NCI-H187 treated with DMSO at 0.1 percent for 48 hours (cell line): ENCODE measurements at places on chromosomes 1 and 21.

GRCh38 chr1:28509705-28510272 lies 3.9 kb downstream of the RCC1 start:
- no peak for DNase-seq

DNA sequence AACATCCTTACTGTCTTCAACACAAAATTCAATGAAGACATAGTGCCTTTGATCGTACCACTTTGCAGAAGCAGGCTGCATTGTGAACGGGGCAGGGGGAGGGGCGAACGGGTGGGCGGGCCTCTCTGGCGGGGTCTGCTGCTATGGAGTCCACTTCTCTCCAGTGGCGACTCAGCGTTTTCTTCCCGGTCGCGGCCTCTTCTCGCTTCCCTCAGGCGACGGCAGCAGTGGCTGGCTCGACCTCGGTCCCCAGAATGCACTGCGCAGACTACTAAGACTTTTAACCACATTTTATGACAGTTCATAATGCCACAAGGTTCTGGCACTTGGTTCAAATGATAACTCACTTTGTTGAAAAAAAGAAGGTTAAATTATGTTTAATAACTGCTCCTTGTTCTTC lies 21.2 kb downstream of the GBP2 start:
- DNase-seq: no peak

GRCh38 chr1:155471026-155471425 lies 91.6 kb downstream of the ASH1L start:
- no peak for DNase-seq

DNA sequence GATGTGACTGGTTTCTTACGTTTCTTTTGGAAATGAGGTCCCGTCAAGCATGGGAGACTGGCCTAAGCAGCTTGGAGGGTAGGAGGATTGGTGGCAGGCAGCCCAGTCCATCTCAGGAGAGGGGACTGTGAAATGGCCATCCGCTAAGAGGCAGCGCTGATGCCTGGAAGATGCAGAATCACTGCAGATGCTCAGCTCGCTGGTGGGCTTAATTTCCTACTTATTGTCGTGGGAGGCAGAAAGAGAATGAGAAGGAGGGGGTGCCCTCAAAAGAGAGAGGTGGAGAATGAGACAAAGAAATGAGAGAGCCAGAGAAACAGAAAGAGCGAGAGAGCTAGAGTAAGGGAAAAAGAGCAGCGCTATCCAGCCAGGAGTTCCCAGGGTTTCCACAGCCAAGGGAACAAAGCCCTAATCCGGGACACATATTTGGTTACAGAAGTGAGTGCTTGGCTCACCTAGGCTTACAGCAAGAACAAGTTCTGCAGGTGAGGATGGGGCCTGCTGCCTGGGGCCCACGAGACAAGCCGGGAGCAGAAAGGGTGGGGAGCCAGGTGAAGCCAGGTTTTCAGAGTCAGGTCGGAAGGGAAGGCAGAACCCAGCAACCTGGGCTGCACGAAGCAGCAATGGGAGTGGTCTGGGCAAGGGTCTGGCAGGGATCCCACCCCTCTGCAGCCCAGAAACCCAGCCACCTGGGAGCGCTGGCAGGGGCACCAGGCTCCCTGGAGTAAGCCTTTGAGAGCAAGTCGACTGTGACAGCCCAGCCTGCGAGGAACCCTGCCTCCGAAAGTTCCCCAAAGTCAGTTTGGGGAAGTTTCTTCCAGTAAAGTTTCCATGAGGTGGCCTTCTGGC lies 5.8 kb downstream of the ECE1 start:
- DNase-seq: no peak

- no peak for DNase-seq
These were observed 425.8 kb upstream of the CAMK1G start for GRCh38 chr1:209157546-209158249.

DNA sequence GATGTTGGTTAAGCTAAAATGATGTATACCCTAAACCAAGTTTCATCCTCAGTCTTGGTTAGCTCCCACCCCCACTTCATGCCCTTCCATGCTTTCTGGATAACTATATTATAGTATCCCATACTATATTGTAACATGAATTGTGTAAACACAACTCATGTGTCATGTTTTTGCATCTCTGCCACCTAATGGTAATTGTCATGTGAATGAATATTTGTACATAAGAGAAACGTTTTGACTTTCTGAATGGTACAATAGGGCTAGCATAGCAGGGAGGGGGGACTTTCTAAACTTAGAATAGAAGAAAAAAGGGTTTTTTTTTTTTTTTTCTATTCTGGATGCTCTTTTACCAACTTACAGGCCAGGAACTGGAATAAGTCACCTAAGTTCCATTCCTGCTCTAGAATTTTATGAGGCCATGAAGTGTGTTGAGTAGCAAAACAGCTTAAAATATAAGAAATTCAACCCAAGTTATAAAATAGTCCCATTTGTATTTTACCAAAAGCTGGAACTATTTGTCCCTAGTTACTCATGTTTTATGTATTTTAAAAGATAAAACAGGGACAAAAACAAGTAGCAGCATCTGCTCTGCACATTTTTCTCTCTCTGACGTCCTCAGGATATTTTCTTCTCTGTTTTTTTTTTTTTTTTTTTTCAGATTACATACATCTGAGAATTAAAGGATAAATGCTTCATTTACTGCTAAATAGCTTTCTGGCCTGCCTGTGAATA lies 77.4 kb downstream of the HLX start:
- DNase-seq: no peak

DNA sequence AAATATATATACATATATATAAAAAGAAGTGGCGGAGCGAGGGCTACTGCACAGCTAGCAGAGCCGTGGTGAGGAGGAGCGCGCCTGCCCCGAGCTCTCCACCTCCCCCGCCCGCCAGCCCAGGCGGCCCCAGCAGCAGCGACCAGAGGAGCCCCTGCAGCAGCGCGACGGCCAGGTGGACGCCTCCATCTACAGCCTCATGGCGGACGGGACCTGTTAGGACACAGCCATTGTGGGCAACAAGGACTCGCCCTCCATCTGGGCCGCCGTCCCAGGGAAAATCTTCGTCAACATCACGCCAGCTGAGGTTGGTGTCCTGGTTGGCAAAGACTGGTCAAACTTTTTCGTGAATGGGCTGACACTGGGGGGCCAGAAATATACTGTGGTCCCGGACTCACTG lies 41.9 kb upstream of the REG4 start:
- no peak for DNase-seq

DNA sequence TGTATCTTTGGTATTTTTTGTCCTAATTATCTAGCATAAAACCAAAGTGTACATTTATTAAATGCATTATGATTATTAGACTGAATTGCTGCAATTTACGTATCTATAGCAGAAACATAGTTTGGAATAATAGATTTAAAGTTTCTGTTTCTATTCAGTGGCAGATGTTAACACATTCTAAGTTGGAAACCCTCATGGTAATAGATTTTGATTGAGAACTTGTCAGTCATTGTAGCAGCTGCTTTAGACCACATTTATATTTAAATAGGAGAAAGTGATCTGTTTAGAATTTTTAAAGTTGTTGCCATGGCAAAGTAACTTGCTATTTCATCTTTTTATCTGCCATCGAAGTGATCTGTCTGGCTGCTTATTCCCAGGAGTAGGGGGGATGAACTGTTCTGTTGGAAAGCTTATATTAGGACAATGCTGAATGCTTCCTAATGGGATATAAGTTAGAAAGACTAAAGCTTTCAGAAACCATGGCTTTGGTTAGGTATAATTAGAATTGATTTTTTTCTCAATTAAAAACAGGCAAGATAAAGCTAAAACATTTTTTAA lies 61.6 kb downstream of the HS2ST1 start:
- DNase-seq: no peak

GRCh38 chr1:212267460-212267859 lies 17.8 kb upstream of the PPP2R5A start:
- DNase-seq: no peak

DNA sequence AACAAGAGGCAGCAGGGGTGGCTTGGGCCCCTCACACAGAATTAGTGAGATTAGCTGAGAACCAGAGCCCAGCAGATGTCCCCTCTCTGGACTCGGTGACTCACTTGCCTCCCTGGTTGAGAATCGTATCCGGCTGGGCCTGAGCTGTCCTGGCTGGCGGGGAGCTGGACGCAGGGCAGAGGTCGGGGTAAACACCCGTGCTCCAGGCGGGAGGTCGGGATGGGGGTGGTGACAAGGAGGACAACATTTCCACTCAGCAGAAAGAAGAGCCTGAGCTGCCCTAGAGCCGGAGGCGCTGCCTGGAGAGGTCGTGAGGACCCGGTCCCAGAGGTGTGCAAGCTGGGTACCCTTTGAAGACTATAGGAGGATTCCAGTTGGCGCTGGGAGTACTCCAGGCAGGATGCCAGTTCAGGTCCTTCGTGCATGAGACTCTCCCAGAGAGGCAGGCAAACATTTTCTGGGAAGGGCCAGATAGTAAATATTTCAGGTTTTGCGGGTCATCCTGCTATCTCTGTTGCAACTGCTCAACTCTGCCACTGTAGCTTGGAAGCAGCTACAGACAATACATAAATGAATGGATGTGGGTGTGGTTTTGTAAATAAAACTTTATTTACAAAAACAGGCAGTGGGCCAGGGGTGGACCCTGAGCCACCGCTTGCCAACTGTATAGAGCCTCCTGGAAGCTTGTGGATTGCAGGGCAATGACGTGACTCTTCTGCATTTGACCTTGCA lies 116.8 kb upstream of the WNT4 start:
- no peak for DNase-seq

GRCh38 chr1:59340411-59341307 lies 43.8 kb downstream of the FGGY start:
- DNase-seq: no peak

- no peak for DNase-seq
These were observed 19.6 kb downstream of the TMEM35B start for GRCh38 chr1:34965597-34965996.

GRCh38 chr21:45117314-45117713 lies 42.9 kb downstream of the ADARB1 start:
- DNase-seq: no peak

DNA sequence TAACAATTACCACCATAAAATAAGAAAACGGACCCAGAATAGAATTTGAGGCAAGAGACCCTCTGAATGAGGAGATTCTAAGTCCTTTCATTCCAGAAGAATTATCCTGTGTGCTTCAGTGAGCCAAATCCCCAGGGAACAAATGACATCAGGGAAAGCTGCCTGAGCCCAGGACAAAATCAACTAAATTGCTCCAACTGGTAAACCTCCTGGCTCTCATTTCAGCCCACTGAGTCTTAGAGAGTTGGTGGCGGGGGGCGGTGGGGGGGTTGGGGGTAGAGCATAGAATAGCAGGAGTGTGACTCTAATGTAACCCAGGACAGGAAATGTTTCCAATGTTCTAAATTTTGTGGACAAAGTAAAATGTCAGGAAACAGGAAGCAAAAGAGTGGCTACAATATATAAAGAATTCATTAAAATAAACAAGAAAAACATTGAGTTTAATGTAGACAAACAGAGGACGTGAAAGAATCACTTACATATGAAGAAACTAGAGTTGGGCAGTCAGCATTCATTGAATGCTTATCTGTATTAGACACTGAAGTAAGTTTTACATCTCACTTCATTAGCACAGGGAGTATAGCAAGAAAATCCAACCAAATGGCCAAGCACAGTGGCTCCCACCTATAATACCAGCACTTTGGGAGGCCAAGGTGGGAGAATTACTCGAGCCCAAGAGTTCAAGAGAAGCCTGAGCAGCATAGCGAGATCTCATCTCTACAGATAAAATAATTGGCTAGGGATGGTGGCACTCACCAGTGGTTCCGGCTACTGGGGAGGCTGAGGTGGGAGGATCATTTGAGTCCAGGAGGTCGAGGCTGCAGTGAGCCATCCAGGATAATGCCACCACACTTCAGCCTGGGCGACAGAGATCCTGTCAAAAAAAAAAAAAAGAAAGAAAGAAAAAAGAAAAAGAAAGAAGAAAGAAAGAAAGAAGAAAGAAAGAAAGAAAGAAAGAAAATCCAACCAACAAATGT lies 75.1 kb downstream of the DHRS3 start:
- DNase-seq: no peak

GRCh38 chr1:150516050-150516591 lies 569 bp downstream of the FALEC start:
- peak; percentile 30 for DNase-seq

GRCh38 chr1:182608236-182608635 lies 4.0 kb upstream of the RGS16 start:
- DNase-seq: no peak

- no peak for DNase-seq
These were observed 2.4 kb downstream of the PPM1J start for GRCh38 chr1:112712701-112713128.

DNA sequence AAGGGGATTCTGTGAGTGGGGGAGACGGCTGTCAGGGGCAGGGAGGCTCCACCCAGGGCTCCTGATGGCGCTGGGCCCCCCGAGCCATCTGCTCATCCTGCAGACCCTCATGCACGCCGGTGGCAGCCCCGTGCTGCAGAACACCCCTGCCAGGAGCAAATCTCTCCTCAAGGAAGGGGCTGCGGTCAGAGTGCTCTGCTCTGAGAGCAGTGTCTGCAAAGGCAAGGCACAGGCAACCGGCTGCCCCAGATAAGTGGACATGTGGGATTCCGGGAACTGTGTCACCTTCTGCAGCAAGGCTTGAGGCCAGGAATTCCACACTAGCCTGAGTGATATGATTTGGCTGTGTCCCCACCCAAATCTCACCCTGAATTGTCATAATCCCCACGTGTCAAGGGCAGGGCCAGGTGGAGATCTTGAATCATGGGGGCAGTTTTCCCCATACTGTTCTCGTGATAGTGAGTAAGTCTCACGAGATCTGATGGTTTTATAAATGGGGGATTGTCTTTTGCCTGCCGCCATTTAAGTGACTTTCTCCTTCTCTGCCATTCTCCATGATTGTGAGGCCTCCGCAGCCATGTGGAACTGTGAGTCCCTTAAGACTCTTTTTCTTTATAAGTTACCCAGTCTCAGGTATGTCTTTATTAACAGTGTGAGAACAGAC lies 101.0 kb downstream of the PDE9A start:
- DNase-seq: no peak

- peak; percentile 26 for DNase-seq
These were observed 26.9 kb downstream of the RPL5 start for GRCh38 chr1:92858564-92859399.

DNA sequence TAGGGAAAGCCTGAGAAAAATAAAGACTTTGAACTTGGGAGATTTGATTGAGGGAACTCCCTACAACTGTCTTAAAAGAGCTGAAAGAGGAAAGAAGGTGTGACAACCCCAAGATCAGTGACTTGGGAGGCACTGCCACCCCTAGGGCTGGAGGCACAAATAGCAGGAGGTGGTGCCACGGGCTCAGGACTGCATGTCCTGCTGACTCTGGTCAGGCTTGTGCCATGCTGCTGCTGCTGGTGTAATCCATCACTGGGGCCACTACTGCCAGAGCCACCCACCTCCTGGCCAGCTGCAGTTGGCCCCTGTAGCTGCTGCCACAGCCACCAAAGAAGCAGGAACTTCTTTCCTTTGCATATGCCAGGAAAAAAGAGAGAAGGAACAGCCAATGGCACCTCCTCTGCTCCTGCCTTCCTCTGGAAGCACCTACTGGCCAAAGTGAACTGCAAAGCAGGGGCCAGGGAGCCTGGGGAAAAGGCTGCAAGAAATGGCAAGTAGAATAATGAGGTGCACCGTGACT lies 730.3 kb downstream of the PTPRU start:
- DNase-seq: no peak

DNA sequence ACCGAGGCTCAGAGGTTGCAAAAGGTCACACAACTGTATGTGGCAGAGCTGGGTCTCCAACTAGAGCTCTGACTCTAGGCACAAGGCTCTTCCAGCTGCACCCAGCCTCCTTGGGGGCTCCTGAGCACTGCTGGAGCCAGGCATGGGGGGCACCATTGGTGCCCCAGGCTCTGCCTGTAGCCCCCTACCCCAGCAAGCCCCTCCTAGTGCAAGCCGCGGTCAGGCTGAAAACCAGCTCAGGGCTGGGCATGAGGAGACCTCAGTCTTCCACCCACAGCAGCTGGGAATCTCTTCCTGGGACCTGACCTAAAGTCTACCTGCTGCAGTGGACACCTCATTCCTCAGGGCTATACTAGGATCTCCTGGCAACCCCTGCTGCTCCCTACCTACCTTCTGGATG lies 14.6 kb downstream of the TNNT2 start:
- no peak for DNase-seq
